HepG2 (cell line): ENCODE measurements at places on chromosomes 6 and 20.

- no peak for DNase-seq
Observed at GRCh38 chr6:141463237-141463977, 669.3 kb upstream of the GJE1 start.

DNA sequence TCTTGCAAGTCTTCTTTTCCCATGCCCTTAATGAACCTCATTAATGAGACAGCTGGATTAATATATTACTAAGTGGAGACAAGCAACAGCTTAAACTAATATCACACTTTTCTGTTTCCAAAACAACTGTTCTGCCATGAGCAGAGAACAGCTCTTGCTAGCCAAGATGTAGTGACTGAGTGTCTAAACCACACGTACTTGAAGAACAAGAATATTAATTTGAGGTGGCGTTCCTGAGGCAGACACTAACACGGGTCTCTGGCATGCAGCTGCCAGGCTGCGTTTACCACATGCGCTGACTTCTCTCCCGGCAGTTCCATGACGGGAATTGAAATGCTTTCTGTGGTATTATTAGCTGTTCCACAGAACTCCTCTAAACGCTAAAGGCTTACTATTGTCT, 80.6 kb downstream of the FNDC1 start:
- no peak for DNase-seq

- DNase-seq: no peak
Observed at GRCh38 chr20:1845163-1845523, 50.1 kb upstream of the SIRPA start.

DNA sequence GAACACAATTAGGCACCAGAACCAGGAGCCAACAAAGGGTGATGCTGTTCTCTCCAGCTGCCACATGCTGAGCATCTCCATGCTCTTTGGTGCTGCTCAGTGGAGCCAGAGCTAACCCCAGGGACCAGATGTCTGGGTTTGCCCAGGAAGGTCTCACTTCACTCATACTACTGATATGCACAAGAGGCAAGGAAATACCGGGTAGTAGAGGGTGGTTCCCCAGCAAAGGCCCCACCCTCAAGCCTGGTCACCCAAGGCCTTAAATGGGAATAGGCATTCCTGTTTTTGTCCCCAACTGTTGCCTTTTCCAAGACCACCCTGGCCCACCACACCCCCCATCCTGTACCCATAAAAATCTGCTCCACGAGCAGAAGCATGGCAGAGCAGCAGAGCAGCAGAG, 204.5 kb upstream of the TAB2 start:
- DNase-seq: no peak

- DNase-seq: no peak
Observed at GRCh38 chr6:138970856-138971425, 17.1 kb downstream of the REPS1 start.
